ENCODE measurements at places on chromosomes 2 and 18. TPM values are rescaled to one million over a fixed set of nuclear protein-coding genes. Genes with fewer than 3 reads are reported as not detected.

DNA sequence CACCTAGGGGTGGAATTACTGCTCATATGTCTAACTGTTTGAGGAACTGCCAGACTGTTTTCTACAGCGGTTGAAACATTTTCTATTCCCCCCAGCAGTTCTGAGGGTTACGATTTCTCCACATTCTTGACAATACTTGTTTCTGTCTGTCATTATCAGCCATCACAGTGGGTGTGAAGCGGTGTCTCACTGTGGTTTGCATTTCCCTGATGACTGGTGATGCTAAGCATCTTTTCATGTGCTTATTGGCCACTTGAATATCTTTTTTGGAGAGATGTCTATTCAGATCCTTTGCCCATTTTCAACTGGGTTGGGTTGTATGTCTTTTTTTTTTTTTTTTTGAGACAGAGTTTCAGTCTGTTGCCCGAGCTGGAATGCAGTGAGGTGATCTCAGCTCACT, 63.0 kb downstream of the ADNP2 start:
- no peak for DNase-seq

The RTP5 gene
- total RNA-seq = 0.14 TPM

The UGT1A3 gene
- total RNA-seq = not detected

The FSHR gene
- total RNA-seq = not detected

Data from activated T-cell treated with anti-CD3 and anti-CD28 coated beads, Interleukin-2, amount 50 U/mL, for 4 hours (primary cell).